Pancreas (tissue), 10 donors: ENCODE measurements at places on chromosomes 7 and 10. TPM values are rescaled to one million over a fixed set of nuclear protein-coding genes. Genes with fewer than 3 reads are reported as not detected.

The PDK4 gene
- 679 TPM for total RNA-seq

GRCh38 chr7:105127179-105127578 is 113.2 kb downstream of the KMT2E start:
- H3K27ac ChIP-seq: no peak overlapping the region
- H3K27me3 ChIP-seq: no peaks in the 10 kb centered on the region
- no peak overlapping the region for H3K4me3 ChIP-seq
- H3K36me3 ChIP-seq: no peaks in the 10 kb centered on the region

The SPDYE16 gene
- 0.67 TPM for total RNA-seq

DNA sequence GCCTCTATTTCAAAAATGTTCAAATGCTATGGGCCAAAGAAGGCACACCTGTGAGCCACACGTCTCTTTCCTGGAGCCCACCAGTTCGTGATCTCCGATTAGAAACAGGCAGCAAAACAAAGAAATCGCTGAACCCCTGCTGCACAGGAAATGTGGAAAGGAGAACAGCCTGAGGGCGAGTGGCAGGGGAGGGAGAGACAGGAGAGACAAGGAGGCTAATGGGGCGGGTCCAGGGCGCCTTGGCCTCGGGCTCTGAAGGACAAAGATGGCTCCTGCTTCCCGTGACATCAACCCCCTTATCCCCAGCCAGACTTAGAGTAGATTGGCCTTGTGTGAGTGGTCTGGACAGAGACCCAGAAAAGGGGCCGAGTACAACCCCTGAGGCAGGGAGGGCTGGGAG is 62.4 kb upstream of the DOCK1 start:
- peaks cover 32% of the 10 kb centered on the region for H3K4me1 ChIP-seq
- no peak overlapping the region for H3K27ac ChIP-seq
- H3K27me3 ChIP-seq: no peaks in the 10 kb centered on the region
- no peak overlapping the region for H3K4me3 ChIP-seq

DNA sequence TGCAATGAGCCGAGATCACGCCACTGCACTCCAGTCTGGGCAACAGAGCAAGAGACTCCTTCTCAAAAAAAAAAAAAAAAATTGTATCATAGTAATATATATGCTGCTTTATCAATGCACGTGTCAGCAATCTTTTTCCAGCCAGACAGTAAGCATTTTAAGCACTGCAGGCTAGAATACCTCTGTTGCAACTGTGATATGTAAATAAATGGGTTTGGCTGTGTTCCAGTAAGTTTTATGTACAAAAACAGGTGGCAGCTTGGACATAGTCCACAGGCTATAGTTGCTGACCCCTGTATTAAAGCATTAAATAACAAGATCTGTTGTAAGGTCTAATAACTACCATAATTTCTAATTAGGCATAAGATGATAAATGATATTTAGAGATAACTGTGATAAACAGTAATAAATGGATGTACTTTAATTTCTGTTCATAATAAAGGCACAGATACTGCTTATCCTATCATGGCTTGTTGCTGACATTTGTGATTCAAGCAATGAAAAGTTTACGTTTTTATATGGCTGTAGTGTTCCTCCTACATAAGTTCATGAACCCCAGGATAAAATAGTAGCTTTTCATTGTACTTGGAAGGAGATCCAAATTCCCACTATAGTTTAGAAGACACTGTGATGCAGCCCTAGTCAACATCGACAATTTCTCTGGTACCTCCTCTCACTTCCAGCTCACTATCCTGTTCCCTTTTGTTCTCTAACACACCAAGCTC is 161.4 kb downstream of the ELMO1 start:
- no peak overlapping the region for H3K4me3 ChIP-seq
- no peak for DNase-seq
- no peaks in the 10 kb centered on the region for H3K27me3 ChIP-seq
- H3K27ac ChIP-seq: no peak overlapping the region

GRCh38 chr10:112278871-112279270 is 4.3 kb upstream of the TECTB start:
- H3K27me3 ChIP-seq: no peaks in the 10 kb centered on the region
- H3K4me1 ChIP-seq: no peaks in the 10 kb centered on the region
- H3K4me3 ChIP-seq: no peak overlapping the region
- no peaks in the 10 kb centered on the region for H3K36me3 ChIP-seq

GRCh38 chr7:127938588-127938987 is 92.6 kb downstream of the LRRC4 start:
- no peaks in the 10 kb centered on the region for H3K27me3 ChIP-seq
- no peak overlapping the region for H3K4me3 ChIP-seq
- no peak for DNase-seq
- H3K4me1 ChIP-seq: no peaks in the 10 kb centered on the region
- peaks cover 4% of the 10 kb centered on the region for H3K36me3 ChIP-seq
- no peak overlapping the region for H3K27ac ChIP-seq

DNA sequence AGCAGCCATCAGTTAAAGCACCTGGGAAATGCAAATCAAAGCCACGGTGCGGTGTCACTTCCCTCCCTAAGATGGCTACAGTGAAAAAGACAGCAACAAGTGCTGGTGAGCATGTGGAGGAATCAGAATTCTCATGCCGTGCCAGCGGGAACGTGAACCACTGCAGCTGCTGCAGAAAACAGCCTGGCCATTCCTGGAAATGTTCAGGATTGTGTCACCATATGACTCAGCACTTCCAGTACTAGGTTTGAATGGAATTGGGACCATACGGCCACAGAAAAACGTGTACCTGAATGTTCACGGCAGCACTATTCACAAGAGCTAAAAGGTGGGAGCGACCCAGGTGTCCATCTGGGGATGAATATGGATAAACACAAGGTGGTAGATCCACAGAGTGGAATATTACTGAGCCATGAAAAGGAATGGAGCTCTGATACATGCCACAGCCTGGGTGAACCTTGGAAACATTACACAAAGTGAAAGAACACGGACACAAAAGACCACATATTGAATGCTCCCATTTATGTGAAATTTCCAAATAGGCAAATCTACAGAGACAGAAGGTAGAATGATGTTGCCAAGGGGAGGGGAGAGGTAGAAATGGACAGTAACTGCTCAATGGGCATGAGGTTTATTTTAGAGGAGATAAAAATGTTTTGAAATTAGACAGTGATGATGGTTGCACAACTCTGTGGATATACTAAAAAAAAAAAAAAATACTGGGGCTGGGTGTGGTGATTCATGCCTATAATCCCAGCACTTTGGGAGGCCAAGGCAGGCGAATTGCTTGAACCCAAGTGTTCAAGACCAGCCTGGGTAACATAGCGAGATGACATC is 61.6 kb downstream of the MICALL2 start:
- H3K36me3 ChIP-seq: no peaks in the 10 kb centered on the region
- H3K27me3 ChIP-seq: no peaks in the 10 kb centered on the region
- DNase-seq: no peak
- H3K27ac ChIP-seq: no peak overlapping the region
- no peak overlapping the region for H3K4me3 ChIP-seq

GRCh38 chr7:101133621-101134398 is 6.9 kb downstream of the SERPINE1 start:
- H3K27me3 ChIP-seq: no peaks in the 10 kb centered on the region
- no peak overlapping the region for H3K4me3 ChIP-seq
- H3K36me3 ChIP-seq: no peaks in the 10 kb centered on the region
- H3K27ac ChIP-seq: no peak overlapping the region

- H3K36me3 ChIP-seq: no peaks in the 10 kb centered on the region
- no peaks in the 10 kb centered on the region for H3K4me1 ChIP-seq
- H3K4me3 ChIP-seq: no peak overlapping the region
Observed at GRCh38 chr7:28112012-28112411, 68.6 kb downstream of the JAZF1 start.

- H3K27ac ChIP-seq: no peak overlapping the region
- H3K36me3 ChIP-seq: no peaks in the 10 kb centered on the region
- H3K4me1 ChIP-seq: no peaks in the 10 kb centered on the region
- no peaks in the 10 kb centered on the region for H3K27me3 ChIP-seq
Observed at GRCh38 chr7:1355568-1356340, 103.5 kb downstream of the MICALL2 start.

GRCh38 chr7:83861-84632 is 108.3 kb upstream of the FAM20C start:
- H3K36me3 ChIP-seq: no peaks in the 10 kb centered on the region
- H3K27me3 ChIP-seq: no peaks in the 10 kb centered on the region
- no peak for DNase-seq
- peaks cover 3% of the 10 kb centered on the region for H3K4me1 ChIP-seq

DNA sequence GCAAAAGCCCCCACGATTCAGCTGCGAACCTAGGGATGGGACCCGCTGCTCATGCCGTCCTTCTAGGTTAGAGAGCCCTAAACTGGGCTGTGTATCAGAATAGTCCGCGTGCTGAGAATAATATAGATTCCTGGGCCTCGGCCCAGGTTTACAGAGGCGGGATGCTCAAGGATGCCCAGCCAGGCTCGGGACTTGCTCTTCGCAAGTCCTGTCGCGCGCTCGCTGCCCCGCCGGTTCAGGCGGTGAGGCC is 266 bp upstream of the STMP1 start:
- no peaks in the 10 kb centered on the region for H3K36me3 ChIP-seq
- H3K4me3 ChIP-seq: peak overlapping the region; percentile 99
- no peaks in the 10 kb centered on the region for H3K4me1 ChIP-seq
- no peak for DNase-seq
- H3K27ac ChIP-seq: peak overlapping the region; percentile 75
- H3K27me3 ChIP-seq: no peaks in the 10 kb centered on the region

The SCRN1 gene
- total RNA-seq: 38.6 TPM

- H3K36me3 ChIP-seq: no peaks in the 10 kb centered on the region
- DNase-seq: no peak
- no peak overlapping the region for H3K27ac ChIP-seq
- no peaks in the 10 kb centered on the region for H3K4me1 ChIP-seq
- H3K27me3 ChIP-seq: no peaks in the 10 kb centered on the region
- H3K4me3 ChIP-seq: no peak overlapping the region
Observed at GRCh38 chr7:22468609-22469008, 31.4 kb downstream of the STEAP1B start.

- H3K27ac ChIP-seq: no peak overlapping the region
- no peaks in the 10 kb centered on the region for H3K27me3 ChIP-seq
- peaks cover 5% of the 10 kb centered on the region for H3K4me1 ChIP-seq
- no peak for DNase-seq
- no peaks in the 10 kb centered on the region for H3K36me3 ChIP-seq
- H3K4me3 ChIP-seq: no peak overlapping the region
Observed at GRCh38 chr7:151669762-151670161, 150.1 kb upstream of the RHEB start.

The UTF1 gene
- total RNA-seq: not detected

DNA sequence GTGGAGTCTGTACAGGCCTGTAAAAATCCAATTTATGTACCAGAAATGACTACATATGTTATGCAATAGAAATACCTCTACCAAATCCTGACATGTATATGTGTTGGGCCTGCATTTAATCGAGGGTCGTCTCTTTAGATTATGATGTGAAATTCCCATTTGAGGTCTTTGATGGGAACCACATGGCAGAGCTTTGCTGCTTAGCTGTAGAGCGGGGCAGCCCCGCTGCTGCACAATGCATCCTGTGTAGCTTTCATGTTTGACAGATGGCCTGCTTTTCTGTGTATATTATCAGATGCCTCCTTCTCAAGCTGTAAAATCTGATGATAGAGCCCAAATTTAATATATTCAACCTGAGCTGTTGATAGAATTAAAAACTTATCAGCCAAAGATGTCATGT is 65.8 kb downstream of the RAB18 start:
- no peak overlapping the region for H3K27ac ChIP-seq
- DNase-seq: no peak
- no peaks in the 10 kb centered on the region for H3K4me1 ChIP-seq

DNA sequence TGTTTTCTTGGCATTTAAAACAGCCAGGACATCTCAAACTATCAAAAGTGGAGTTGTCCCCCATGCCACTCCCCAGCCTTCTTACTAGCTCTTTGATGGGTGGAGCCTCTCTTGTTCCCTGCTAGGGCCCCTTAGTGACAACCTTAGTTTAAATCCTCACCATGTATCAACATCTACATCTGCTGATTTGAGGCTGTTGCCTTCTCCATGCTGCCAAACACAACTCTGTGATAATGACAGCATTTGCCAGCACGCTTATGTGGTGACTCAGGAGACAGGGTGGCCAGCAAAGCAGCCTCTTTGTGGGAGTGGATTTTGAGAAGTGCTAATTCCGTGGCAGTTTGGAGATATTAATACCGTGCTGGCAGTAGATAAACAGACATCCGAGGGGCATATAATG is 145.4 kb downstream of the LRRC4 start:
- H3K36me3 ChIP-seq: no peaks in the 10 kb centered on the region
- no peaks in the 10 kb centered on the region for H3K27me3 ChIP-seq
- H3K4me3 ChIP-seq: no peak overlapping the region

DNA sequence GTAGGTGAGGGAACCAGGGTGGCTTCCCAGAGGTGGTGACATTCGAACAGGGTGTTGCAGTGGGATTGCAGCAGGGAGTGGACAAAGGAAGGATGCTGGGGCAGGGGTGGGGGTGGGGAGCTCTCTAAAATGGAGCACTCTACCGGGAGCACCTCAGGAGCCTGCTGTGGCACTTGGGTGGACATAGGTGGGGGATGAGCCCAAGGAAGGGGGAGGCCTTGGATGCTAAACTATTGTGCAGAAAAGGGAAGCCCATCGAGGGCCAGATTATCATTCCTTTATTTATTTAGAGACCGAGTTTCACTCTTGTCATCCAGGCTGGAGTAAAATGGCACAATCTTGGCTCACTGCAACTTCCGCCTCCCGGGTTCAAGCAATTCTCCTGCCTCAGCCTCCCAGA is 3.3 kb upstream of the STX1A start:
- no peaks in the 10 kb centered on the region for H3K27me3 ChIP-seq
- DNase-seq: no peak
- no peak overlapping the region for H3K4me3 ChIP-seq
- H3K4me1 ChIP-seq: no peaks in the 10 kb centered on the region
- H3K36me3 ChIP-seq: no peaks in the 10 kb centered on the region

- peaks cover 74% of the 10 kb centered on the region for H3K27me3 ChIP-seq
- no peak overlapping the region for H3K4me3 ChIP-seq
- H3K27ac ChIP-seq: no peak overlapping the region
Observed at GRCh38 chr10:117541405-117541908, 1.1 kb upstream of the EMX2 start.

DNA sequence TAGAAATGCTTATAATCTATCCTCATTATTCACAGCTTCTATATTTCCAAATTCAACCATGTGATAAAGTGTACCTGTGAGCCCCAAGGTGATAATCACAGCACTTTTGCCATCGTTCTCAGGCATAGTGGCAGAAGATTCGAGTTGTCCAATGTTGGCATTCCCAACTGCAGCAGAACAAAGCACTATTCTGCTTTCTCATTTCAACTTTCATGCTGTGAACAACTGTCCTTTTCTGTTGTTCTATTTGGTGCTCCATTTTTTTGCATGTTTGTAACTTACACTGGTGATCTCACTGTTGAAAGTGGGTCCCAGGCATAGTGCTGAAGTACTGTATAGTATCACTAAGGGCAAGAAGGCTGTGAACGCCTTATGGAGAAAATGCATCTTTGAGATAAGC is 438.2 kb downstream of the PAXIP1 start:
- H3K27me3 ChIP-seq: no peaks in the 10 kb centered on the region
- H3K4me3 ChIP-seq: no peak overlapping the region
- no peaks in the 10 kb centered on the region for H3K36me3 ChIP-seq
- H3K4me1 ChIP-seq: no peaks in the 10 kb centered on the region
- H3K27ac ChIP-seq: no peak overlapping the region
